ENCODE measurements at places on chromosomes 7 and 10. TPM values are rescaled to one million over a fixed set of nuclear protein-coding genes. Genes with fewer than 3 reads are reported as not detected.

HOXA5 gene
- 21.6 TPM for total RNA-seq

LBX1 gene
- 0.47 TPM for total RNA-seq

VPS37D gene
- total RNA-seq, result 2.0 TPM

SHTN1 gene
- 36.3 TPM for total RNA-seq
